NCI-H1930 (cell line): ENCODE measurements at places on chromosomes 3 and 15.

GRCh38 chr15:77160562-77161478 lies 89.9 kb upstream of the TSPAN3 start:
- DNase-seq: no peak

GRCh38 chr3:73136941-73137340 lies 75.5 kb downstream of the EBLN2 start:
- no peak for DNase-seq

DNA sequence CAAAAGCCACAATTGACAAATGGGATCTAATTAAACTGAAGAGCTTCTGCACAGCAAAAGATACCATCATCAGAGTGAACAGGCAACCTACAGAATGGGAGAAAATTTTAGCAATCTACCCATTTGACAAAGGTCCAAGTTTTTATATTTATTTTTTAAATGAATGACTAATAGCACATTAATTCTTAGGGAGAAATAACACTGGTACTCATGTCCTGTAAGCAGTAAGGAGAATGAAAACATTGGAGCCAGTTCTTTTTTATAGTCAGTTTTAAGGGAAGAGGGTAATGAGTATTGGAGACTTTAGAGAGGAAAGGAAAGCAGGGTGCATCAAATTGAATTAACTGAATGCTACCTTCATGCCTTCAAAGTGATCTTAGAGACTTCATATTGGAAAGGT lies 404.7 kb upstream of the TGFBR2 start:
- no peak for DNase-seq

DNA sequence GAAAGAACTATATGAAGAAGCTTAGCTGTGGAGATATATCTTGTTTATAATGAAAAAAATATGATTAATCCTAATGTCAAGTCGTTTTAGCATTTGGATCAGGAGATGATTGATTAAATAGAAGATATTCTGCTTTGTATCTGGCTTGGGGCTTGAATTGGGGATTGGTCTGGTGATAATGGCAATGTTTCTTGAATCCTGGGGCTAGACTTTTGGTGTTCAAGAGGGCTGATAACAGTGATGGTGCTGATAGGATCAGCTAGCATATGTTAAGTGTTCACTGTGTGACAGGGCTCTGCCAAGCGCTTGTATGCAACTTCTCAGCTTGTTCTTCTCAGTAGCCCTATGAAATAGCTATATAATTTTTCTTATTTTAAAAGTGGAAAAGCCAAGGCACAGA lies 20.2 kb downstream of the CNOT10 start:
- no peak for DNase-seq

DNA sequence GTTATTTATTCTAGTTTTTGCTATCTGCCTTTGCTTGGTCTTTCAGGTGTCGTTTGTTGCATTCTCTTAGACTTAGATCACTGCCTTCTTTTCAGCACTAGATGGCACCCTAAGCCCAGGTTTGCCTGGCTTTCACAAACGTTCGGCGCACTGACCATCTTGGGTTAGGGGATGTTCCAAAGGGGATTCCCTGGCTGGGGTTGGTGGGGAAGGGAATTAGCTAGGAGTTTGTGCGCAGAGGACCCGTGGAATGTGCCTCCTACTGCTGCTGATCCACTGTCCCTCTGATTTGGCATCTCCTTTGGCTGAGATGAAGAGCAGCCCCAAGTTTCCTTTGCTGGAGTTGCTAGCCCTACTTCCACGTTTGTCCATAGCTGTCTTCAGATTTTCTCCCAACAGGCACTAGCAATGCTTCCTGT lies 33.9 kb downstream of the PFN2 start:
- DNase-seq: no peak

GRCh38 chr3:53707222-53707621 lies 139.0 kb downstream of the CHDH start:
- no peak for DNase-seq

DNA sequence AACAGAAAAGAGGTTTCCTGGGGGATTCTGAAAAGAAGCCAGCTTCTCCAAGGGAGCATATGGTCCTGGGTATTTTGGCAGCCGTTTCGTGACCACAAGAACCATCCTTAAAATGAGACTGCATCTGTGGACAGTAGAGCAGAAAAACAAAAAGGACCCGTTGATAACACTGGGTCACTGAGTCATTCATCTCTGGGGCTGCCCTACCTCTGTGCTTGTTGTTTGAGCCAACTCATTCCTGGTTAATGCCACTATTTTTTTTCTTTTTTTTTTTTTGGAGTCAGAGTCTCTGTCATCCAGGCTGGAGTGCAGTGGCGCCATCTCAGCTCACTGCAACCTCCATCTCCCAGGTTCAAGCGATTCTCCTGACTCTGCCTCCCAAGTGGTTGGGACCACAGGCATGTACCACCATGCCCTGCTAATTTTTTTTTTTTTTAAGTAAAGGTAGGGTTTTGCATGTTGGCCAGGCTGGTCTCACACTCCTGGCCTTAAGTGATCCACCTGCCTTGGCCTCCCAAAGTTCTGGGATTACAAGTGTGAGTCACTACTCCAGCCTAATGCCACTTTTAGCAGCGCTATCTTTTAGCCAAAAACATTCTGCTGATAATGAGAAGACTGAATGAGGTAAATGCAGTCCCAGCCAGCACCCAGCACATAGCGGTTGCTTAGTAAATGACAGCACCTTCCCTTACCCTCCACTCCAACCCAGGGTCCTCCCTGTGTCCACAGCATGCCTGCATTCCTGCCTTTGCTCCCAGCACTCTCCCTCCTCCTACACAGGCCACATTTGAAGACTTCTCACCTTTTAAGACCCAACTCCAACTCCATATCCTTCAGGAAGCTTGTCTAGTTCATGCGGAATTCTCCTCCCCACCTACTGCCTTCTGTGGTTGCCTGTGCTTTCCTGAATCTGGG lies 9.1 kb upstream of the ISL2 start:
- no peak for DNase-seq

DNA sequence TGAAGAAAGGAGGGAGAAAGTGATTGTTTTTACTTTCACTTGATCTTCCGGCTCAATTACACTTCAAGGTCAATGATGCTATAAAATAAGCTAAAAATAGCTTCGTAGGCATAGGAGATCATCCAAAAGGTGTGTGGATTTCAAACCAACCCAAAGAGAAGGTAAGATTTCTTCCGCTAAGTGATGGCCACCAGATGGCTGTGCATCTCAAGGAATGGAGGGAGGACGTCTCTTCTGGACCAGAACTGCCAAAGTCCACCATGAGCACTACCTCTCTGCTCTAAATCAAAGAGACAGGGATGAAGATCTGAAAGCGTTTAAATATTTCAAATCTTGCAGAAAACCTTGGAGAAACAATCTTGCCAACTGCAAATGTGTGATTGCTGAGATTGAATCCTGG lies 199.1 kb upstream of the ZPLD1 start:
- DNase-seq: no peak

- DNase-seq: no peak
Measured at GRCh38 chr3:186003610-186004009, 65.8 kb upstream of the TRA2B start.

GRCh38 chr15:66819084-66819483 lies 117.0 kb downstream of the SMAD6 start:
- DNase-seq: no peak

- no peak for DNase-seq
Measured at GRCh38 chr3:177190756-177191681, 6.3 kb downstream of the TBL1XR1 start.

DNA sequence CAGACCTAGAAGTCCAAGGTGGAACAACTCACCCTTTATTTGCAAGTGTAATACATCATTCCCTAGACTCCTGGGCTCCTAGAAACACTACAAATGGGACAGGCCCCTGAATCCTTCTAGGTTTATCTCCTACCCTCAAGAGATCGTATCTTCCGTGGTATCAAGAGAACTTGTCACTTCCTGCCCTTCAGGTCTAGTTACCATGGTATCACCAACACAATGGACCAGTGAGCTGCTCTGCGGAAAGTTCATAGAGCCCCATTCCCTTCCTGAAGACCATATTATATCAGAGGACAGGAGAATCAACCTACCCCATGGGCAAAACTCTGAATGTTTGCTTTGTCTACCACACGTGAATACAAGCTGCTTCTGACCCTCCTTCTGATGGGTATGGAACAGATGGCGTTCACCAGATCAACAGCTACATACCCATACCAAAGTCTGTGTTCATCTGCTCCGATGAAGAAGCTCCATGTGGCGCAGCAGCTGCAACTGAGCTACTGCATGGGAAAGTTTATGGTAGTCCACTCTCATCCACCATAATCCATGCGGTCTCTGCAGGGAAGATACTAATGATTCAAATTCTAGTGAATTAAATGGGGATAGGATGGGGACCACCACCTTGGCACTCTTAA lies 84.6 kb upstream of the KLF13 start:
- DNase-seq: no peak

DNA sequence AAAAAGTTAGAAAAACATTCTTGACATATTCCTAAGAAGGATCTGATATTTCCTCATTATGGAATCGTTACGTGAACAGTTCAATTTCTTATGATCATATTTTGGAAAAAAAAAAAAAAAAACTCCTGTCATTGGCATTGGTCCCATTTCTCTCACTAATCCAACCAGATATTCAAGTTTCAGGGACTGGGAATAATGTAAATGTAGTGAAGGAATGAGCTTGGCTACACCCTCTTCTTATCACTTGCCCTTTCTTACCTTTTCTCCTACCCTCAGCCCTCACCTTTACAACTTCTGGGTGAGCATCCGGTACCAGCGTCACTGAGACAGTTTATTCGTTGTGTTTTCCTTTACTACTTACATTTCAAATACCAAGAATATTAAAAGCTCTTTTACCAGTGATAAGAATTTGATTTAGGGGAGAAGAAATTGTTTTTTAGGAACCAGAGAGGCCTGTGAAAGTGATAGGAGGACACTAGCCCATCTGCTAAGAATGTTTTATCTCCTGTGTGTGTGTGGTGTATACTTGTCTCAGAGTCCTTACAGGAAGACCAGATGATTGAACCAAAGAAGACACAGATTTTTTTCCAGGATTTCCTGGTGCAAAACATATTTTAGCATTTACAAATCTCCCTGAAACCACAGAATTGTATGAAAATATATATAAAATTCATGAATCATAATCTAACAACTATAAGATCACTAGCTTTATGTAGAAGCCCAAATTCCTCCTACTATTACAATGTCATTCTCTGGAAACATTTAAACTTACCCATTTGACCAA lies 946.7 kb downstream of the ZPLD1 start:
- no peak for DNase-seq

GRCh38 chr3:170081079-170081741 lies 43.4 kb downstream of the GPR160 start:
- DNase-seq: no peak

DNA sequence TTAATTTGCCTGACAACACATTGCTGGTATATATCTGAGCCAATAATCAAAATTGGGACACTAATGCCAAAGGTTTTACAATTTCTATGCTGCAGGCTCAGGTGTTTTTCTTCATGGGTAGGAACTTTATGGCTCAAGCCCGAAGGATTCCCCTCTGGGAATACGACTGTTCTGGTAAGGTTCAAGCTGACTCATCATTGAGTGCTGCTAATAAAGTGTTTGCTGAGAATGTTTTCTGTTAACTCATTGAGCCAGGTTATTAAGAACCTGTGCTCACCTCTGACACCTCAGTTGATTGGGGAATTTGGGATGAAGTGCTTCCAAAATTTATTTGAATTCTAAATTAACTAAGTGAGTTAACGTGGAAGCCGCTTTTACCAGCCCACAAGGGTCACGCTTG lies 135.8 kb upstream of the CTDSPL start:
- DNase-seq: no peak

GRCh38 chr3:82081351-82081750 lies 319.9 kb upstream of the GBE1 start:
- no peak for DNase-seq

DNA sequence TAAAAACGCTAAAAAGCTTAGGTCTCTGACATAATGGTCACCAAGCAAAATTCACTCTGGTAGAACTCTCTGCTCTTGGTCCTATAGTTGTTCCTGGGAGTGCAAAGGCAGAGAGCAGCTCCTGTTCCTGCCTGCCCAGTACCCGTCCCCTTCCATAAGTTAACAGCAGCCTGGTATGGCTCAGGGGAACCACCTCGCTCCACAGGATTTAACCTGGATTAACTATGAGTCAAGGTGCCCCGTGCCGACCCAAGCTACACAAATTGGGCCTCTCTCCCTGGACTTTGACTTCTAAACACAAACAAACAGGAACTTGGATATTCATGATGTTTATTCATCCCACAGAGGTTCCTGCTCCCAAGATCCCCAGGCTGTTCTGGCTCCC lies 32.1 kb downstream of the SCAP start:
- no peak for DNase-seq

DNA sequence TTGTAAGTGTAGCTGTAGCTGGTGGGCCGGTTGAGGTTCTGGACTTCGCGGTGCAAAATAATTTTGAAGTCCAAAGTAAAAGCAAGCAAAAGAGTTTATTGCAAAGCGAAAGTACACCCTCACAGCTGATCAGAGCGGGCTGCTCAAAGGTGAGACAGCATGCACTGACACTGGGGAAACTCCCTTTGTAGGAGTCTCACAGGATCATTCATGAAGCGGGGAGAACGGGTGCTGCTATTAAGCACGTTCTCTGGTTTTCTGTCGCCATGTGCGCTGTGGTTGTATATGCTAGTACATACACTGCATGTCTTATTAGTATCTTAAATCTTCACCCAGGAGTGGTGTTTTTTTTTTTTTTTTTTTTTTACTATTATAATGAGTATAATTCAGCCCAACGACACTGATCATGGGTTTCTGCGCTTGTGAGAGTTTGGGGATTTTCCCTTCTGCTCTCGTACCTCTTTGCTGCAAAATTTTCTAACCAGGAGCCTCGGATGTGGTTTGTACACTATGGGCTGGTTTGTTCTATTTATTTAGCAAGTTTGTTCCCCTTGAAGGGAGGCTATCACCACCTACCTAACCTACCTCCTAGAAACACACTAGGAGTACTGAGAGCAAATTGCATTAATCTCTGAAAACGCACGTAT lies 1.4 kb upstream of the AP4E1 start:
- no peak for DNase-seq

- DNase-seq: no peak
Measured at GRCh38 chr3:56867671-56868070, 65.9 kb upstream of the ARHGEF3 start.

- DNase-seq: no peak
Measured at GRCh38 chr15:47792231-47792630, 74.9 kb downstream of the SEMA6D start.

DNA sequence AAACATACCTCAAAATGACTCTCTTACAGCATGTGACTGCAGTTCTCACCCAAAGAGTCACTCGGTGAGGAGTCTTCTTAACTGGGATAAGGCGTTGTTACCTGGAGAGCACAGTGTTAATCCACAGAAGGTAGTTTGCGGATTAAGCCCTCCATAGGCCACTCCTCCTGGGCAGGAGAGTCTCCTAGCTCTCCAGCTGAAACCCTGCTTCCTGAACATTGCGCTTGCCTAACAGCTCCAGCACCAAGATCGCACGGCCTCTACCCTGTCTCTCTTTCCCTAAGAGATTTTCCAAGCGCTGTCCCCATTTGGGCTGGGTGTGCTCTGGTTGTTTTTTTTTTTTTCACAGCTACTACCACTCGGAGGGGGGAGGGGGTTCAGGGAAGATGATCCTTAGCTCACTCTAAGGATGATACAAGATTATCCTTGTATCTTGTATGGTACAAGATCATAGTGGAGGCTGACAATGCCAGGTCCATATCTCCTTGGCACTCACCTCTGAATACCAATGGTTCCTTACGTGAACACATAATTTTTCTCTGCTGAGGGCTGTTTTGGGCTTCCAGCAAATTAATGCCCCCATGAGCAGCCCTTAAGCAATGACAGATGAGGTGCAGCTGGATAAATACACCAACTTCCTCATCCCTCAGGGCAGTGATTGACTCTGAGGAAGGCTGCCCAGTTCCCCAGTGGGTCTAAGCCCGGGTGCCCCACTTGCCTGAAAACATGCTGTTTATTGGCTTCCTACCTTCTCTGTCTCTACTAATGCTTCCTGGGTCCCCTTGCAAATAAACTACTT lies 185.2 kb upstream of the TSC22D2 start:
- DNase-seq: no peak

GRCh38 chr3:139586420-139587017 lies 47.0 kb upstream of the RBP1 start:
- no peak for DNase-seq
